Eye (tissue), 1 donor: ENCODE measurements at places on chromosomes 11 and 22.
A peak's percentile ranks its signal among the peaks of the same experiment; 100 is the strongest.

- DNase-seq: peak; percentile 73
Observed at GRCh38 chr11:3950996-3951660, 95.7 kb downstream of the STIM1 start.

- peak; percentile 76 for DNase-seq
Observed at GRCh38 chr11:60912223-60912850, 1.6 kb upstream of the TMEM109 start.

DNA sequence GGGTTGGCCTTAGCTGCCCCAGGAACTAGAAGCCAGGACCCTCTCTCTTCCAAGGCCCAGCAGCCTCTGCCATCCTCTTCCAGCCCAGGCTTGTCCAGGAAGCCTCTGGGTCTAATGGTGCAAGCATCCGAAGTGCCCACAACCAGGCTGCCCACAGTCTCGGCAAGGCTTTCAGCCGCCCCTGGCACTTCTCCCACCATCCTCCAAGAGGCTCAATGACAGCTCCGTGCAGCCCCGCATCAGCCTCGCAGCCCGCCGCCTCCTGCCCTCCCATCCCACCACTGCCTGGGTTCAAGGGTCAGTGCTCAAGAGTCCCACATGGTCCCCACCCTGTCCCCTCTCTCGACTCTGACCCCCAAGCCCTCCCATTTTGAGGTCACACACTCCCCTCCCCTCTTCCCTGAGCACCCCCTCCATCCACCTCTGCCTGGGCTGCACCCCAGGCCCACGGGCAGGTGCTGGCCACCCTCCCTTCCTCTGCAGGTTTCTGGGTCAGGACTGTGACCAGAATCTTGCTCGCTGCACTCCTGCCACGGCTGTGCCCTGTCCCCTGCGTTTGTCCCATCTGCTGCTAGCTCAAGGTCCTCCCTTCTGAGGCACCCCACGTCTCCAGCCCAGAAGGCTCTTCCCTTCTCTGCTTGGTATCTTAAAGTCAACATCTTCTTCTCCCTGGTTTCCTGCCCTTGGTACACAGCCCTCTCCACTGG is 17.2 kb downstream of the IFITM10 start:
- DNase-seq: no peak

DNA sequence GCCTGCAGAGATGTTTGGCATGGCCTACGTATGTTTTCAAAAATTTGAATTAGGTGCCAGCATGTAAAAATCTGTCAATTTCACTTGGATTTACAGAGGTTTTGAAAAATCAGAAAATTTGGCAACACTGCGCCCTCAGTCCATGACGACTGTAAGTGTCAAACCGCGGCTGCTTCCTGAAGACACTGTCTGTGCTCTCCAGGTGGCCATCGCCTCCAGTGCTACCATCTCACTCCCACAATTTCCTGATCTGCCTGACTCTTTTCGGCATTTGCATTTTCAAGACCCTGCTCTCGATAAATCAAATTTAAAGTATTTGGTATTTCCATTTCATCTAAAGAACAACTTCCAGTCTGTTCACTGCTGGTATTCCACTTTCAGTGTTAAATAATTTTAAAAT is 34.6 kb downstream of the VSIG10L2 start:
- no peak for DNase-seq
